GM20000 (cell line): ENCODE measurements at places on chromosomes 1 and 21.

- DNase-seq = no peak
Observed at GRCh38 chr21:29641635-29642550, 297.9 kb downstream of the GRIK1 start.

- no peak for DNase-seq
Observed at GRCh38 chr21:26961698-26962097, 5.2 kb downstream of the ADAMTS5 start.

GRCh38 chr1:172246521-172247390, 173.7 kb upstream of the C1orf105 start:
- DNase-seq = no peak

DNA sequence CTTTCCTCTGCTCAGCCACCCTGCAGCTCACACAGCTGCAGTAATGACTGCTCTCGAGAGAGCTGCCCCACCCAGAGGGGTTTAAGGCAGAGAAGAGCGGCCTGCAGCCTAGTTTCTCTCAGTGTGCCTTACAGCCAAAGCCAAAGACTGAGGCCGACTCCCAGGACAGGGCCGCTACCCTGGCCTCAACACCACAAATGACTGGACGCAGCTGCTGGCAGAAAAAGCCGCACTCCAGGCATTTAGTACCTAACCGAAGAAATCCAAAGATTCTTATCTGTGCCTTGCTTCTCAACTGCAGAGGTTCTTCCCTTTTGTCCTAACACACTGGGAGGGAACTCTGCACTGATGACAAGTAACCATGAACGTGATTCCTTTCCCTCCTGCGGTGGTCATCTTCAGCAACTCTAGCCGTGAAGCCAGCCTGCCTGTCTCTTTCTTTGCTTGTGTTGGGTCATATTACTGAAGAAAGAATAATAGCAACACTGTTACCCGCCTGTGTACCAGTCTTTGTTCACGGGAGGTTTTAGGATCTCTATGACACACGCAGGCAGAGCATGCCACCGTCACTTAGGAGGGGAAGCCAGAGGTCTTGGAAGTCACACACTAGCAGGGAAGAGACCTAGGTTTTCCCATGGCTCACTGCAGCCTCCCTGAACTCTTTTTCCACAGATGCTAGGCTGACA, 202.7 kb downstream of the RHOU start:
- DNase-seq = no peak

DNA sequence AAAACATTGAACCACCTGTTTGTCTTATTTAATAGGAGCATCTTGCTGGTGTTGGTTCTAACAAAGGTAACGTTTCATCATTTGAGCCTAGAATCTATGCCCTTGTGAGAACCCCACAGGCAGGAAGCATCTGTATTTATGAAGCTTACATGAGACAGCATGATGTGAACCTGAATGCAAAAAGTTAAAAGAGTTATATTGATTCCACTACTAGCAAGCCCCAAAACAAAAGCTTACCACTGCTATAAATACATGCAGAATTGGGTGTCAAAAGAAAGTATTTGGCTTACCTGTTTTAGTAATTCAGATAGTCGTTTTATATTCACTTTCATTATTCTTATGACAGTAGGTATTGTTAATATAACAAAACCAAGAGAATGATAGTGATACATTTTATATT, 301.2 kb upstream of the ADGRL2 start:
- DNase-seq = no peak
